ENCODE measurements at places on chromosomes 1 and 21.

DNA sequence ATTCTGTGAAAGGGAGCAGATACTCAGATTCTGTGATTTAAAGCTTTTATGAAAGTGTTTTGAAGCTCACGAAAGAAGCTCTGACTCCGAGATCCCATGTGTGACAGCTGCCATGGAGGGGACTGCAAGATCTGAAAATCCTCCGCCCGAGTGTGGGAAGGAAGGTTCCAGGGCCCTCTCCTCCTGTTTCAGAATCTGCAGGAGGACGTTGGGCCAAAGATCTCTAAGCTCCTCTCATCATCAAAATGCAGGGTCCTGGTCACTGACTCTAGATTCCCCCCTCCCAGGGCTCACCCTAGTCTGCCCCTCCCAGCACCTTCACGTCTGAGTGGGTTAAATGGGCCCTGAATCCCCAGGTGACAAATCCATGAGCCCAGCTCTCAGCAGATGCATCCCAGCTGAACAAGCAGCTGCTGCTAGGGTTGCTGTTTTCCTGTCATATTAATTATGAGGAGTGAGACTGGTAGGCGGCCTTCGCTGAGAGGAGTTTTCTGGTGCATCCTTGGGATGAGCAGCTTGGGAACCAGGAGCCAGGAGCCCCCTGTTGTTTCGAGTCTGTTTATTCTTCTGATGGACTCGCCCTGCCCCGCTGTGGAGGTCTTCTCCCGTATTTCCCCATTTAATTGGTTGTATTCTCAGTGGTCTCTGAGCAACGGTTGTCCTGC, 402.0 kb downstream of the MATN1 start:
- DNase-seq: no peak

GRCh38 chr1:168390271-168390670, 109.6 kb downstream of the TBX19 start:
- no peak for DNase-seq

- no peak for DNase-seq
These were observed 85.7 kb upstream of the CD34 start for GRCh38 chr1:207996636-207997035.

DNA sequence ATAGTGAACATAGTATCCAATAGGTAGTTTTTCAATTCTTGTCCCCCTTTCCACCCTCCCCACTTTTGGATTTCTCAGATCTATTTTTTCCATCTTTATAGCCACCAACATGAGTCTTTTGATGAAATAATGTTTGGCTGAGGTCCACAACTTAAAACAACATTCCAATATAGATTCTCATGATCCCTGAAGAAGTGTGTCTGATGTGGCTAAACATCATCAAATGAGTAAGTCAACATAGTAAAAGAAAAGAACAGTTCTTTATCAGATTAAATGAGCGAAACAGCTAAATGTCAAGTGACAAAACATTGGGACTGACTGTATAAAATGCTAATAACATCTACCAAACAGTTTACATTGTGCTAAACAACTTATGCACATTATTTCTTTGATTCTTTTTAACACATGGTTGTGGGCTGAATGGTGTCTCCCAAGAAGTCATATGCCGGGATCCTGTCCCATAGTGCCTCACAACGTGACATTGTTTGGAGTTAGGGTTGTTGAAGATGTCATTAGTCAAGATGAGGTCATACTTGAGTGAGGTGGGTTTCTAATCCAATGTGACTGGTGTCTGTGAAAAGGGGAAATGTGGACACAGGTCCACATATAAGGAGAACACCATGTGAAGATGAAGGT, 453.6 kb downstream of the LTN1 start:
- DNase-seq: no peak

DNA sequence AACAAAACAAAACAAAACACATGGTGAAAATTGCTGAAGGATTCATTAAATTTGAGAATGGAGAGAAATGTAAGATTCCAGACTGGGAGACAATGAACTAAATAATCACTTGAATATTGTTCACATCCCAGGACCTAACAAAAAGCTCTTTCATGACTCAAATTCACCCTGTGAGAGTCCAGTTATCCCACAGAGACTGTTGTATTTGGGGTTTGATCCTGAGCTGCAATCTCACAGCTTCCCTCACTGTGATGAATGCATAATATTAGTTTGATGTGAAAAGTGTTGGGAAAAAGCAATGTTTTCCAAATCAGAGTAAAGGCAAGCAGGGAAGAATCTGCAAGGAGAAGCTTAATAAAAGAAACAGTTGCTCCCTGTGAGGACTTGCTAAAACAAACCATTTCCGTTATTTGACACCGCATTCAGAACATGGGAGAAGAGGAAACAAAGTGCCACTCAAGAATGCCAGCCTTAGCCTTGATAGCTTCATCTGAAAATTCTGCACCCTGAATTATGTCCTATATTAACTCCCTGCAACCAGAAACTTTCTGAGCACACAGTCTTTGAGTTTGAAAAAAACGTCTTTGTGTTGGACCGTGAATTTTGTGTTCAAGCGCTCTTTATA, 208.8 kb downstream of the DAB1 start:
- DNase-seq: no peak

GRCh38 chr1:33092438-33092837, 11.5 kb downstream of the AZIN2 start:
- DNase-seq: no peak

DNA sequence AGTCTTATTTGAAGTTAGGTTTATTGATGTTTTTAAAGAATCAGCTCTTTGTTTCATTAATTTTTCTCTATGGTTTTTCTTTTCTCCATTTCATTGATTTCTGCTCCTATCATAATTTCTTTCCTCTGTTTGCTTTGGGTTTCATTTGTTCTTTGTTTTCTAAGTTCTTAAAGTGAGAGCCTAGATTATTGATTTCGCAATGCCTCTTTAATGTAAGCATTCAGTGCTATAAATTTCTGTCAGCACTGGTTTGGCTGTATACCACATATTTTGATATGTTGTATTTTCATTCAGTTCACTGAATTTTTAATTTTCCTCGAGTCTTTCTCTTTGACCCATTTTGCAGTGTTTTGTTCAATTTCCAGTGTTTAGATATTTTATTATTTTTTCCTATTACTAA, 68.7 kb downstream of the DNAH14 start:
- DNase-seq: no peak

DNA sequence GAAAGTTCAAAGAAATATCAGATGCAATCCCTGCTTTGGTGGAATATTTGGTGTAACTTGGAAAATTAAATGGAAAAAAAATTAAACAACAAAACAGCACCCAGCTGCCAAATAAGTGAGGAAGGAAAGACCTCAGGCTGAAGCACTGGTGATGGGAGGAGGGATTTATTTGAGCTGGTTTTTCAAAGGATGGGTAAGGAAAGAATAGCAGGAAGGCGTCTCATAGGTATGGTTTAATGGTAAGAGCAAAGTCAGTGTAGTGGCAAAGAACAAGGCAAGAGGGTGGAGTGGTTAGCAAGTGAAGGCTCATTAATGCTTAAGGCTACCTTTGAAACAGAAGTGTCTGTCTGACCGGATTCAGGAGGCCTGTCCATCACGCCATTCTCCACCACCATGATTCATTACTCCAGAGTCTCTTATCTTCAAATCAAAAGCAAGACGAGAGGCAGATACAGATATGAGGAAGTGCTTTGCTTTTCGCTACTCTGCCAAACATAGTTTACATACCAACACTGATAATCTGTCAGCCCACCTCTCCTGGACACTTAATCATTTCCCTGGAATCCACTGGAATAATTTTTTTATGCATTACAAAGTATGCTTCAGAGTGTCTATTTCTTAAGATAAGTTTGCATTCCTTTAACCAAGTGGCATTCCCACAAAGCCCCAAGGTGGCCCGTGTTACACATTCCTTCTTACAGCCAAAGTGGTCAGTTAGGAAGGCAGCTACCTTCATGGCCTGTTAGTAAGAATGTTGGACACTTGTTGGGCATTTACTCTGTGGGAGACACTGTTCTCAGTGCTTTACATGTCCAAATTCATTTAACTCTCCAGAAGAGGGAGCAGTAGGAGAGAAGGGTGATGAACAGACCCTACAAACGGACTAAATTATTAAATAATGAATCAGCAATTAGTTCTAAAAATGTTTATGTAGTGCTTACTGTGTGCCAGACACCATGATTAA, 146.6 kb downstream of the ROR1 start:
- DNase-seq: no peak

GRCh38 chr1:201361652-201362504, 15.6 kb downstream of the TNNT2 start:
- peak; percentile 43 for DNase-seq

DNA sequence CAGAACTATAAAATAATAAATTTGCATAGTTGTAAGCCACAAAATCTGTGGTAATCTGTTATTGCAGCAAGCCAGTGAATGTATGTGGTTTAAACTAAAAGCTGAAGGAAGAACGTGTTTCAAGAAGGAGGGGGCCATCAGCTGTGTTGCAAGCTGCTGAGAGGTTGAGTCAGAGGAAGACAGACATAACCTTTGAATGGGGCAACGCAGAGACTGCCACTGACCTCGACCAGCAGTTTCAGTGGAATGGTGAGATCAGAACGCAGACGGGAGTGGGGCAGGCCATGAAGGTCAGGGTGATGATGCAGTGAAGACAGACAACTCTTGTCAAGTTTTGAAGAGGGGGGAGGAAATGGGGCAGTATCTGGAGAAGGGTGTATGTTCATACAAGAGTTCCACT, 23.2 kb upstream of the QSOX1 start:
- DNase-seq: no peak

DNA sequence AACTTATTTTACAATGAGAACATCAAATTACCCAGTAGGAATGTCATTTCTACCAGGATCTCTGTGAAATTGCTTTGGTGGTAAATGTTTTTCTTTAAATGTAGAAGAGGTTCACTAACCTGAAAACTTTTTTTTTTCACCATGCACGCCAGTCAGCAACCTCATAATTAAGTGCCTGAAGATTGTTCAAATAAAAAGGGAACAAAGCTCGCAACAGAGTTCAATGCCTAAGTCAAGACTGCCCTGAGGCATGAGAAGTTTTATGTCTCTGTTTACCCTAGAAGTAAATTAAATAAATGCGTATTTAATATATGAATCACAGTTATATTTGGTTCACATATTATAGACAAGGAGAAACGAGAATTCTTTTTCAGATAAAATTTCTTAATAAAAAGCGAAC, 13.8 kb upstream of the SYDE2 start:
- DNase-seq: no peak

DNA sequence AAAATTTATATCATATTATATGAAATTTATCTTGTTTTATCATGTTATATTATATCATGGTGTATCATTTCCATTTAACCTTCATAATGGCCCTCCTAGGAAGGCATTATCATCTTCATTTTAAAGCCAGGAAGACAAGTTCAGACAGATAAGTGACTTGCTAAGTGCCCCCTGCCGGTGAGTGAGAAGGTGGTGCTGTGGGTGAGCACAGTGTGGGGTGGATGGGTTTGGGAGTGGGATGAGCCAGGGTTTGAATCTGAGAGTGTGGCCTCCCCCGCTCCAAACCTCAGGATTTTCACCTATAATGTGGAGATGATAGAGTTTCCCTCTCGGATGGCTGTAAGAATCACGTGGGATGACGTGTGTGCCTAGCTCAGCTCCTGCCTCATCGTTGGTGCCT, 108.7 kb upstream of the IGSF21 start:
- no peak for DNase-seq

GRCh38 chr1:19969898-19970660, 9.3 kb downstream of the PLA2G2A start:
- DNase-seq: no peak

- peak; percentile 18 for DNase-seq
These were observed 28.1 kb upstream of the TXLNA start for GRCh38 chr1:32151319-32151787.

- no peak for DNase-seq
These were observed 56.3 kb downstream of the KIAA0040 start for GRCh38 chr1:175136246-175136645.

DNA sequence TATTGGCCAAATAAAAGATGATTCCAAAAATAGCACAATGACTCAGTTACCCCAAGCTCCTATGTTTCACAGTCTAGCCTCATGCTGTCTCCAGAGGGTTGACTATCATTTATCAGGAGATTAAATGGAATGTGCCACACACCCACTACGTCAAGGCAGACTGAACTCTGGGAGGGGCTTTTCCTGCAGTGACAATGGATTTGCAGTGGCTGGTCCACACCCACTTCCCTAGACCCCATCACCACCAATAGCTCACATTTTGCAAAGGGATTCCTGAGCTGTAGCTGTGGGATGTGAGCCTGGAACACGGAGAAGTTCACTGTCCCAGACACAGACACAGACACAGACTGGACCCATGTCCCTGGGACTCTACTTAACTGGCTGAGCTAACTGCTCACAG, 77.1 kb downstream of the HLCS start:
- DNase-seq: no peak

DNA sequence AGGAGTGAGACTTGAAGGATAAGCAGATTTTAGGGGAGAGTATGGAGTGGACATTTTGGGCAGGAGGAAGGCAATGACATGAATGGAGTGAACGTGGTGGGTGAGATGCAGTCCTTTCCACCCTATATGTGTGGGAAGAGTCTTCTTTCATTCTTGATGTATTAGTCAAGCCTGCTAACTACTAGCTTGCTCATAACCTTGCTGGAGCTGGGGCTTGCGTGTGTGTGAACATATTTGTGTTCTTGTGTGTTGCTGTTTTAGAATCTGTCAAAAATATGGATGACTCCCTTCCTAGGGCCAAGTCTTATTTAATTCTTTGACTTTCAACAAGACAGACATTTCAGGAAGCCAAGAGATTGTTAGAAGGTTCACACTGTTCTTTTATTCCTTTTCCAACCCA, 132.7 kb downstream of the UCK2 start:
- no peak for DNase-seq

- DNase-seq: no peak
These were observed 137.9 kb downstream of the ZSCAN20 start for GRCh38 chr1:33610391-33610790.

DNA sequence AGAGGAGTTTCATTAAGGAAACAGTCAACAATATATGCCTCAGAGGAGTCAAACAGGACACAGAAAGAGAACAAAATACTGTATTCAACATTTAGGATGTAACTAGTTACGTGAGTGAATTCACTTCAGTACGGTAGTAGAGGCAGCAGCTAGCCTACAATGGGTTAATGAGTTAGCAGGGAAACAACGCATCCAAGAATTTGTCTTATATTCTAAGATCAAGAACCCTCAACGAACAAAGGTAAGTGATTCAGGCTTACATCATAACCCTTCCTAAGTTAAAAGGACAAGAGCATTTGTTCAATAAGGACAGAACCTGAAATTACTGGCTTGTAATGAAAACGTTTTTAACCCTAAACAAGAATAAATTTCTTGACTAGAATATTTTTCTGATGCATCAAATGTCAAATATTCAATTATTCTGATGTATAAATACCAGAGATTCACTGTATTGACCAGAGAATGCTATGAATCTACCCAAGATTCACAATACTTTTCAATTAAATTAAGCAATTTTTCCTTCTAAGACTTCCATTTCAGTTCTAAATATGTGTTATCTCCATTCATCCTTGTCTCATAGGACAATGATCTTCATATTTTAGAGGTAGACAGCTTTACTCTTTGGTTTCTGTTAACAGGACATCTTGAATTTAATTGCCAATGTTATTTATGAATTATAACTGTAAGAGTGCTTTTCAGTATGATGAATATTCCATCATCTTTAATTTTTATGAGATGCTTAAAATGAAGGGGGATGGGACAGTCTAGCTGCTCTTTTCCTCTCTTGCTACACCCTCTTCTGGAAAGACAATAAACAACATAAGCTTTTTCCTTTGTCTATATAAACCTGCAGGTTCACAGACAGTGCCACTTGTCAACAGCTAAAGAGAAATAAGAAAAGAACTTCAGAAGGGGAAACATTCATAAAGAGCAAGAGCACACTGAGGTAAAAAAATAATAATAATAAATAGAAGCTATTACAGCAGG, 209.5 kb downstream of the SMYD3 start:
- no peak for DNase-seq
